ENCODE measurements at places on chromosomes 2 and 18.

DNA sequence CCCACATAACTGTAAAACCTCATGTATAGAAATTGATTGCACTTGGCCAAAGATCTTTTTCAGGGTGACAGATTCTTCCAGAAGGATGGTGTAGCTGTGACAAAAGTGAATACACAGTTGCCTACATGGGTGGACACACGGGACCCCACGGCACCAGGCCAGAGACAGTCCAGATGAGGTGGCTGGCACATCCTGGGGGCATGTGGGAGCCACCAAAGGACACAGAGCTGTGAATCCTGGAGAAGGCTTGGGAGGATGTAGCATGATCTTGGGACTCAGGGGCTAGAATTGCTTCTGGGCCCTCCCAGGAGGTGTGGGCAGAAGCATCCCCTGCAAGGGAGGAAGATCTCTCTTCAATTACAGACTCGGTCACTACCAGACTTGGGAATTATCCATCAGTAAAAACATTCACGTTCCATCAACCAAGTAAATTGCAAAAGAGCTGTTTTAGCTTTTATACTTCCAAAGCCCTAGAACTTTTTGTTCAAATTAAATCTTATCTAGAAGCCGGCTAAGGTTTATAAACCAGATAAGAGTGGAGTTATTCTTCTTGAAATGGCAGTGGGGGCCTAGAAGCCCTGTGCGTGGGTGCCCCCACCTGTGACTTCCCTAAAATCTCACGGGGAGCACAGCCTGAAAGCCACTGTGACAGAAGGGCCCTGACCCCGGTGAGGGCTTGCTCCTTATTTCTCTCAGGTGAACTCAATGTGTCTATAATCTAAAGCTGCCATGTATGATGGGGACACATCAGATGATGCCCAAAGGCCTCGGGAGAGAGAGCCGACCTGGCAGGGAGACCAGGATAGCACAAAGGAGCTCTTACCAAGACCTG, 81.7 kb downstream of the SEPTIN10 start:
- no peak for DNase-seq

DNA sequence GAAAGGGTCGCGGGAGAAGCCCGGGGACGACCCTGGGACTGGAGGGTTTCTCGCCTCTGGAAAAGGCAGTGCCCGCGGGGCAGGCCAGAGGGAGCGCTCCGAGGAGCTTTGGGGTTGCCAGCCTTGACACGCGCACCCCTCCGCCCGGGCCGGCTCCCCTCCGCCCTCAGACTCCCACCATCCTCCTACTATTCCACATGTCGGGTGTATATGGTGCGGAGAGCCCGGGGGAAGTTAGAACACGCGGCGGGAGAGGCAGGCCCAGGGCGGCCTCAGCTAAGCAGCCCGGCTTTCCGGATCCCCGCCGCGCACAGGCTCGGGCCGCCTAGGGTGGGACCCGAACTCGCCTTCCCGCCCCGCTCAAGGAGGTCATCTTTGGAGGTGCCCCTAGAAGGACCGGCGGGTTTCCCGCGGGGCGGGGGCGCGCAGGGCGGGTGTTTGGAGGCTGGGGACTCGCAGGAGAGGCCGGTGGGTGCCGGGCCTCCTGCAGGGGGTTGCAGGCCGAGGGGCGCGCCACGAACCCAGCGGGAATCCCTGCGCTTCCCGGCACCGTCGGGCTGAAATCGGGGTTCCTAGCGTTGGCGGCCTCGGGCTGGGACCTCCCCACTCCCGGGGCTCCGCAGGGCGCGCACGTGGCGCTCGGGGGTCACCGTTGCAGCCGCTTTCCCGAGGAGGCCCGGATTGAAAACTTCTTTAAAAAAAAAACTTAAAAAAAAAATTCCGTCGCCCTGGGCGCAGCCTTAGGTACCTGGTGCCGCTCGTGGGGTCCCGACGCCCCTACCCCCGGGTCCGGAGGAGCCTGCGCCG, 3.7 kb downstream of the NFATC1 start:
- DNase-seq = no peak

- DNase-seq = no peak
These were observed 1559.3 kb upstream of the ZEB2 start for GRCh38 chr2:146079216-146079615.

GRCh38 chr2:188725746-188726360, 248.3 kb upstream of the COL3A1 start:
- no peak for DNase-seq

DNA sequence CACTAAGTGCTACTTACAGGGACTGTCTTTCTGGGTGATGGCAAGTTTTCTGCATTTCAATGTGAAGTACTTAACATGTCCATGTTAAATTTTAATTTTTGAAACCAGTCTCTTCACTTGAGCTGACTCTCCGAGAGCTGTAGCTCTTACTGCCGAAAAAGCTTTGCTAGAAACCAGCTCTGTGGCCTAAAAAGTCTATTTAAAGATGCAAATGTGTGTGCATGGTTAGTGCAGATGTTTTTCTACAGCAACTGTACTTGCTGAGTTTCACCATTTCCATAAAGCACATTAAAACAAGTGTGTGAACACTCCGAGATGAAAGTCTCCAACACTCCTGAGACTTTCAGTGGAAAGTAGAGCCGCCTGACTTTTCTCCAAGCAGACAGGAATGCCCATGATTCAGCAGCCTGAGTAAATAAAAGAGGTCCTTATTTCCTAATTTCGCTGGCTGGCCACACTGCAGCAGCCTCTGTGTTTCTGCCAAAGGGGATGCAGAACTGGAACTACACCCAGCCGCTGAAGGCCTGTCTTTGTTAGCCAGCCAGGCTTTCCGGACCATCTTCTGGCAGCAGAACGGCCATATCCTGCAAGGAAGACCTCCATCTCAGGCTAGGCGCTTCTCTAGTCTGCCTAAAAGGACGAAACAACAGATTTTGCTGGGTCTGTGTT, 121.2 kb downstream of the ZNF521 start:
- no peak for DNase-seq

GRCh38 chr2:71486881-71487640, 33.7 kb downstream of the DYSF start:
- no peak for DNase-seq

DNA sequence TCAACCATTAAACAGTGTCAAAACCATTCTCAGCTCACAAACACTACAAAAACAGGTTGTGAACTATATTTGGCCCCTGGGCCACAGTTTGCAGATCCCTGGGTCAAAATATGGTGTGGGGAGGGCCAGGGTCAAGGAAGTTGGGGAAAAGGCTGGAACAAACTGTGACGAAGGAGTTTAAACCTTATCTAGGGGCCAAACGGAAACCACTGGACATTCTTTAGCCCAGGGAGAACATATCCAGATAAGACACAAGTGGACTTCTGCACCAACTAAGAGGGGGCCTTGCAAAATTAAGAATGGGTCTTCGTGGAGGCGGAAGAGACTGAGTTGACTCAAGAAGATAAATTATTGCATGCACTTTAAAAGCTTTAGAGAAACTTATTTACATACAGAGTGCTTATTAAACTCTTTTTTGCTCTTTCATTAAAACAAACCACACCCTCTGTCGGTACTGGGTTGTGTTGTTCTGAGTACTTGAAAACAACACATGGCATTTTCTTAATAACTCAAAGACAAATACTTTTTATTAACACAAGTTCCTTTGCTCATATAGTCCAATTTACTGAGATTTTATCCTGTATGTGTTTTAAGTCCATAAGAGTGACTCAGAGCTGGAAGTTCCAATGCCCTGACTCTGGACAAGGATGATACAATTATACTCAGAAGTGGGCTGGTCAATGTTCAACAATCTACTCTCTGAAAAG, 5.3 kb upstream of the ASAP2 start:
- no peak for DNase-seq

DNA sequence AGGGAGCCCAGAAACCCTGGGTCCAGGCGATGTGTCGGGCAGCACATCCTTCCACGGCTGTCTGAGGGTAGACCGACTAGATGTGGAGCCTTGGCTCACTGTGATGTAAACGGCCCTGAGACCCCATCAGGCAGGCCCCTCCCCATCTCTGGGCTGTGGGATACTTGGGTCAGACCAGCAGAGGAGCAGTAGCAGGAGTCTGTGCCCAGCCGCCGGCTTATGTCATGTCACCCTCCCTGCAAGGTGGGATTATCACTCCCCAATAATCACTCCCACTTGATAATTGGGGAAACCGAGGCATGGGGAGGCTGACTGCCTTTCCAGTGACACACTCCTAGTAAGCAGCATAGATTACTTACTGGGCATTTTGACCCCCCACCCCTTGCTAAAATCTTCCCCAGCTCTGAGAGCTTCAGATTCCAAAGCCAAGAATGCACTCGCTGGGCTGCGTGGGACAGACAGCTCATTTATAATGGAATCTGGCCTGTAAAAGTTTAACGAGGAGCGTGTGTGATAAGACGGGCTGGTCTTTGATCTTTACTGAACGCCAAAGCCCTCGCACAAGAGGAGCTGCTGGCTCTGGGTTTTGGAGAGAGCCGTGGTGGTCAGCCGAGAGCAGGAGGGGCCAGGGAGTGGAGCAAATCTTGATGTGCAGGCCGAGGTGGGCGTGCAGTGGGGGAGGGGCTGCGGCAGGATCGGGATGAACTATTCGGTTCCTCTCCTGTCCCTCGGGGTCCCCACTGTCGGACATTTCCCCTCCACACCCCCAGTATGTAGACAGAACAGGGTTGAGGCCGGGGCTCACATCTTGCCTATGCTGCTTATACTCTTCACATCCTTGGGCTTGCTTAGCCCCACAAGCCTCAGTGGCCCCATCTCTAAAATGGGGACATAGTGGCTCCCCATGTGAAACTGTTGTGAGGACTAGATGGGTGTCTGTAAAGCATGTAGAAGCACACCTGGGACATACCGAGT, 200.0 kb downstream of the GLI2 start:
- no peak for DNase-seq

- no peak for DNase-seq
These were observed 283.9 kb downstream of the SLC8A1 start for GRCh38 chr2:40168032-40168431.

DNA sequence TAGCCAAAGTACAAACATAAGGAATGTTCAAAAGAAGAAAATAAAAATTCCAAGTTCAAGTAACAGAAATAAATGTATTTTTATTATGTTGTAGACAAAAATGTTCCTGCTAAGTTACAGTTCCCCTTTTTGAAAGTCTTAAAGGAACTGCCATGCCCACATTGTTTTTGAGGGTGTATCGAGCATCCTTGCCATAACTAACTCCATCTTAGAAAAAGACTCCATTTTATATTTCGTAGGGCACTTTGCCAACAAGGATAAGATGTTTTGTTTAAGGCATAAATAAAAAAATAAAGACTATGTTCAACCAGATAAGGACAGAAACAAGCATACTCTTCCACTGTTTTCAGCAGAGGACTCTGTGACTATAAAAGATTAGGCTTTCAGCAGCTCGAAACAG, 67.3 kb downstream of the TMEM237 start:
- no peak for DNase-seq

DNA sequence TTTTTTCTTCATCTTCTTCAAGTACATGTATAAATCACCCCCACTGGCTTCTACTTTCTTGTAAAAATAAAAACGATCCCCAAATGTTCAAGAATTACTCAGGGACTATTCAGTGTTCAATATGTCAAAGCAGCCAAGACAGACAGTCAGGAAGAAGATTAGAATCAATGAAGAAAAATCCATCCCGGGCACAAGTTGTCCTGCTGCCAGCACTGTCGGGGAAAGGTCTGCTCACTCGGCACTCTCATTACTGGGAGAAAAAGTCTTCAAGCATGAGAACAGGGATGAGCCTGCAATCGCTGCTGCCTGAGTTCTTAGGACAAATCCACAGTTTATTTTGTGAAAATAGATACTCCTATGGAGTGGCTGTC, 482.8 kb upstream of the KLHL29 start:
- no peak for DNase-seq

DNA sequence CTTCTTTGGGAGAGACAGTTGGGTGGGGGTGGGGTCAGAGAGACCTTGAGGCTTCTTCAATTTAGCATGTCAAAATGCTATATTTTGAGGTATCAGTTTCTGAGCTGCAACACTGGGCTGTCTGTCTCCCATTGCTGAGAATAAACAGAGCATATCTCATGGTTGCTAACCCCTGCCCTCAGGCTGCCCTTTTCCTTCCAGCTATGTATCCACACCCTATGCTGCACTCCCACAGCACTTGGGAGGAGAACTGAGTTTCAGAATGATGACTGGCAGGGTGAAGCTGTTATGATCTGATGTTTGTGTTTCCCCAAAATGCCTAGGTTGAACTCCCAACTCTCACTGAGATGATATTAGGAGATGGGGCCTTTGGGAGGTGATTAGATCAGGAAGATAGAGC, 794.0 kb downstream of the RNF144A start:
- DNase-seq = no peak

- DNase-seq = no peak
These were observed 626 bp downstream of the CAPN10 start for GRCh38 chr2:240586919-240587800.

DNA sequence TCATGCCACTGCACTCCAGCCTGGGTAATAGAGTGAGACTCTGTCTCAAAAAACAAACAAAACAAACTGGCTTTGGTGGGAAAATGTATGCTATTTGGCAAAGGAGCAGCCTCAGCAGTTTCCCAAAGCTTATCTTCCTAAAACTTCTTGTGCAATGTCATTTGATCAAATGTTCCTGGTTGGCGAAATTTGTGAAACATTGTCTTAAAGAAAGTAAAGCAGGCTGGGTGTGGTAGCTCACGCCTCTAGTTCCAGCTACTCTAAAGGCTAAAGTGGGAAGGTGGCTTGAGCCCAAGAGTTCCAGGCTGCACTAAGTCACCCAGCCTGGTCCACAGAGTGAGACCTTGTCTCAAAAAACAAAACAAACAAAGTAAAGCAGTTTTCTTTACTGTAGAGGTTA, 17.3 kb upstream of the TAF4B start:
- no peak for DNase-seq

- no peak for DNase-seq
These were observed 7.0 kb upstream of the SATB2 start for GRCh38 chr2:199464606-199465352.

DNA sequence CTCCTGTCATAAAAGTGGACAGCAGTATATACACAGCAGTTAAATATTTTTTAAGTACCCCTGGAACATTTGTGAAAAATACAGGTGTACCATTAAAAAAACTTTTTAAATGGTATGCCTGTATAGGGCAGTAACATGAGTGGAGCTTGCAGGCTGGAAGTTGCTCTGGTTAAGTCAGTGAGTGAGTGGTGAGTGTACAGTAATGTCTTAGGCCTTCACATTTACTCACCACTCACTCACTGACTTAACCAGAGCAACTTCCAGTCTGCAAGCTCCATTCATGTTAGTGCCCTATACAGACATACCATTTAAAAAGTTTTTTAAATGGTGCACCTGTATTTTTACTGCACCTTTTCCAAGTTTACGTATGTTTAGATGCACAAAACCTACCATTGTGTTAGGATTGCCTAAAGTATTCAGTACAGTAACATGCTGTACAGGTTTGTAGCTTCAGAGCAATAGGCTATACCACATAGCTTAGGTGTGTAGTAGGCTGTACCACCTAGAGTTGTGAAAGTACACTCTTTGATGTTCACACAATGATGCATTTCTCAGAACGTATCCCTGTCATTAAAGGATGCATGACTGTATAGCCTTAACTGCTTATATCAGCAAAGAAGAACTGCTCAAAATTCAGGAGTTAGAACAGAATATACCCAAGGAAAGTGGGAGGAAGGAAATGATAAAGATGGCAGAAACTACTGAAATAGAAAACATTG, 112.6 kb downstream of the EHBP1 start:
- DNase-seq = no peak
